T-helper 2 cell (primary cell): ENCODE measurements at places on chromosomes 1 and 21.

- DNase-seq = no peak
Observed at GRCh38 chr1:157201767-157202166, 63.6 kb upstream of the ETV3 start.

GRCh38 chr21:39083377-39084008, 99.8 kb downstream of the PSMG1 start:
- no peak for DNase-seq

DNA sequence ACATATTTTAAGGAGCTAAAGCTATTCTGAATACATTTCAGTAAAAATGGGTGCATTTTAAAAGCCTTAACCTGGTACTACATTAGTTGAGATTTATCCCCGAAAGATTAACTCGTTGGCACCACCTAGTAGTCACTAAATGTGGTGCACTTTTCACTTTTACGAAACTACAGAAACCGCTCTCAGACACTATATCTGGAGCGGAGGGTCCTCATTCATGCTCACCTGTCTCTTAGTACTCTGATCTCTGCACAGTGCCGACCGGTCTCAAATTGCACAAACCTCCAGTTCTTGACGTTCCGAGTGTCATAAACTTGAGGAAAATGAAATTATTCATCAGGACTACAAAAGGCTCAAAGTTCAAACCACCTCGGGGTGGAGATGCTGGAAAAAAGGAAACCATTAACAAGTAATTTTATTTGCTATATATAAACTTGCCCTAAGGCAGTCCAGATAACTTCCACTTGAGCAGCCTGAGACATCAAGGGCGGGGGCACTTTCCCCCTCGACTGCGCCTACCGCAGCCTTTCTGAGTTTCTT, 722 bp downstream of the LZIC start:
- DNase-seq = no peak

DNA sequence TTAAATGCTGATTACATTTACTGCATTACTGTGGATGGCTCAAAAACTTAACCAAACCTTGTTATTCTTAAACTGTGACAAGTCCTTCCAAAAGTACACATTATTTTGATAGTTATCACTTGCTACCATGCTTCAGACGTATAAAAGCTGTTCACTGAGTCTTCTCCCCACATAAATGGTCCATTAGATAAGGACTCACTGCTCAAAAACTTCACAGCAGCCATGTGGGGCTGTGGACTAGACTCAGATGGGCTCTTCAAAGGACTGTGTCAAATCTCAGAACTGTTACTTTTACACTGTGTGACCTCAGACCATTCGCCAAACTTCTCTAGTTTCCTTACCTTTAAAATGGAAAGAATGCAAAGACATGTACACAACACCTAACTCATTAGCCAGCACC, 11.6 kb downstream of the SCAF4 start:
- DNase-seq = no peak

- DNase-seq = peak; percentile 92
Observed at GRCh38 chr1:160623227-160623633, 23.6 kb downstream of the SLAMF1 start.

- DNase-seq = no peak
Observed at GRCh38 chr1:91894036-91894761, 8.2 kb upstream of the TGFBR3 start.

DNA sequence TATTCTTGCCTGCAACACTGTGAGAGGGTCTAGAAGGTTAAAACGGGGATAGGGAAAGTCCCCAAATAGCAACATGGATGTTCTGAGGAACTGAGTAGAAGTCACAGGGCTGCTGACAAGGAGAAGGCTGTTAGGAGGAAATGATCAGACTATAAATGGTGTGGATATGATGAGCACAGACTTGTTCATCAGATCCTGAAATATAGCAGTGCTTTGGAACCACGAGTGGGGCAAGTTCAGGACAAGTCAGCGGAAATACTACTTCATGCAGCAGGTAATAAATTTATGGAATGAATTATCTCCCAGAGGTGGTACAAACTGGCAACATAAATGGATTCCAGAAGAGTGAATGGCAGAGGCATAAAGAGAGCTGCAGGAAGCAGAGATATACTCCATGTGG, 3.2 kb upstream of the KIAA0040 start:
- DNase-seq = no peak

DNA sequence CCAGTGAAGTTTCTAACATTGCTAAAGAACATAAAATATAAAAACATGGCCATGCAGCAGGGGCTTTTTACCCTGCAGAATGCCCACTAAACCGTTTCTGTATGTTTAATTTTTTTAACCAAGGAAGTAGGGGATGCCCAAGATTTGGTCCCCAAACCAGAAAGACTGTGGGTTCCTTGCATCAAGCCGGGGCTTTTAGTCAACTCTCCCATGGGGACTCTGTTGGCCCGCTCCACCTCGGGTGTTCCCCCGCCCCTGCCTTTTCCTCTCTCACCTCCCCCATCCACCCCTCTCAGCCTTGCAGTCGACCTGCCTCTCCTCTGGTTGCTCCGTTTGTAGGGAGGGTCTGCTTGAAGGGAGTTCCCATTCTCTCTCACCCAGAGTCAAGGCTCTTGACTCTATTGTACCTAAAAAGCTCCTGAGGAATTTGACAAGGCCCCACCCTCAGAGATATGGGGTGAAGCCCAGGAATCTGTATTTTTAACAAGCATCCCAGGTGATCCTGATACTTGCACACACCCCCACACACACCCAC, 117.5 kb downstream of the TOMM20 start:
- peak; percentile 56 for DNase-seq

GRCh38 chr1:18411321-18411720, 69.4 kb upstream of the KLHDC7A start:
- DNase-seq = no peak

GRCh38 chr1:2391931-2392509, 379 bp downstream of the RER1 start:
- DNase-seq = no peak

DNA sequence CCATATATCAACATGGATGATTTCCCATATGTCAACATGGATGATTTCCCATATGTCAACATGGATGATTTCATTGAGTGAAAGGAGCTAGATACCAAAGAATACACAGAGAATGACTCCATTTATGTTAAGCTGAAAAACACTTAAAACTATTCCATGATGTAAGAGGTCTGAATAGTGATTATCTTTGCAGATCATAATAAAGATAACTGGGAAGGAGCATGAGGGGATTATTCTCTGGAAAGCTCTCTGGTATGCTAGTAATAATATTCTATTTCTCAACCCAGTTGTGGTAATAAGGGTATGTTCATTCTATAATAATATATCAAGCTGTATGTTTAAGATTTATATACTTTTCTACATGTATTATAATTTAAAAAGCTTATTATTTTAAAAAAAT, 14.1 kb downstream of the SYNJ1 start:
- DNase-seq = no peak

GRCh38 chr1:241591317-241591716, 48.9 kb downstream of the CHML start:
- DNase-seq = no peak

DNA sequence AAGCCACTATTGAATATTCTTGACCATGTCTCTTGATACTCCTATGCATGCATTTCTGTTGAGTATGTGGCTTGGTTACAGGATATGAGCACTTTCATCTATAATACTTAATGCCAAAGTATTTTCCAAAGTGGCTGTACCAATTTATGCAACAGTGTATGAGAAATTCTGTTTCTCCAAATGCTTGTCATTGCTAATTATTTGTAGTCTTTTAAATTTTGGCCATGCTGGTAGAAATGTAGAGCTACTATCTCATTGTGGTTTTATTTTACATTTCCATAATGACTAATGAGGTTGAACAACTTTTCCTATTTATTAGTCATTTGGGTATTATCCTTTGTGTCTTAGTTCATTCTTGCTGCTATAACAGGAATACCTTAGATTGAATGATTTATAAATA, 71.4 kb upstream of the TSPAN2 start:
- DNase-seq = no peak

DNA sequence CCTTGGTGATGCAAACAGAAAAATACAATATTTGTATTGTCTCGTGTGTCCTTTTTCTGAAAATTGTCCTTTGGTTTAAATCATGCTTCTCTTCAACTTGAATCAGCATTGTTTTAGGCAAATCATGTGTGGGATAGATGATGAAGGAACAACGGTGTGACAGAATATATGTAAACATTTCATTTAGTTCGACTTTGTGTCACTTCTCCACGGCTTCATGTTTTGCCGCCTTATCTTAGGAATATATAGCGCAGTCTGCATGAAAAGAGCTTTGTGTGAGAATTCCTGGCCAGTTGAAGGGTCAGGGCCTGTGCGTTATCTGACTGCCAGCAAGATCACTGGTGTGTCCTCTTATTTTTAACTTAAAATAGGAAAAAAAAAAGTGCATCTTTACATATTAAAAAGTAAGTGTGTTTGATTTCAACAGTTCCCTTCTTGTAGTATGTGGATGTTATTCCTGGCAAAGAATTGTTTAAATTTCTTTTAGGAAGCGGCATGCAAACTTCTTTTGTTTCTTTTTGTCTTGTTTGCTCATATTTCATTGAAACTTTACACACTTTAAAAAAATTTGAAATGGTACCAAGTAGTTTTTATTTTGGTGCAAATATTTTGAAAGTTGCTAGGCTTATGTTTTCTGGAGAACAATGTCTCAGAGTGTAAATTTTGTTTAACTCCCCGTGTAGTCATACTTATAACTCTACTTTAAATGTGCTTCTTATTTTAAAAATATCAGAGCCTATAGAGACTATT, 465.2 kb downstream of the USP25 start:
- no peak for DNase-seq

DNA sequence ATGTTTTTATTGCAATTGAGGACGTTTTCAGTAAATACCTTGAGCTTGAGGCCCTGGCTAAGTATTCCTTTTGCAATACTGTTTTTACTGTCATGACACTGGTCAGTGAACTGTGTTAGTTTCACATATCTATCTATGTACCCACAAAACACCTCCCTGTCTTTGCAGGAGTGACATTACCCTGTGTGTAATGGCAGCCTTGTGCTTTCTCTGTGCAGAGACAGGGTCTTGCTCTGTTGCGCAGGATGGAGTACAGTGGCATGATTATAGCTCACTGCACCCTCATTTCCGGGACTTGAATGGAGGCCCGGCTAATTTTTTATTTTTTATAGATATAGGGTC, 8.9 kb downstream of the YBX1 start:
- DNase-seq = no peak

DNA sequence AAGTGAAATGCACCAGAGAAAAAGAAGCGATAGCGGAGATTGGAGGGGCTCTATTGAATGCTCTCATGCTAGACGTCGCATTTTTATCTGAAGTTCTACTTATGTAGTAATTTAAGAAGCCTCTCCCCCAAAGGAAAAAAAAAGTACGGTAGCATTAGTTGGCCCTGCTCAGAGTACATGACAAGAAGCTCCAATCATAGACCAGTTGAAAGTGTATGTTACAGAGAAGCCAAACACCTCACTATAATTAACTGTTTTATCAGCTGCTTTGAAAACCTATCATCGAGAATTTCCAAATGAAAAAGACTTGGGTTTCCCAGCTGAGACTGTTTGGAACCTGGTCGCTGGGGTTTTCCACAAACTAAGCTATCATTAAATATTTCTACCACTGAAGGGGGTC, 19.6 kb upstream of the OVAAL start:
- DNase-seq = no peak

- DNase-seq = peak; percentile 99
Observed at GRCh38 chr1:156816561-156817328, at the start of gene SH2D2A. Gene SH2D2A, minus strand, starts transcription at chr1:156816848. Its CDS starts 140 bp downstream, at chr1:156816708.

- no peak for DNase-seq
Observed at GRCh38 chr1:76666499-76666898, 200.8 kb upstream of the ST6GALNAC5 start.

DNA sequence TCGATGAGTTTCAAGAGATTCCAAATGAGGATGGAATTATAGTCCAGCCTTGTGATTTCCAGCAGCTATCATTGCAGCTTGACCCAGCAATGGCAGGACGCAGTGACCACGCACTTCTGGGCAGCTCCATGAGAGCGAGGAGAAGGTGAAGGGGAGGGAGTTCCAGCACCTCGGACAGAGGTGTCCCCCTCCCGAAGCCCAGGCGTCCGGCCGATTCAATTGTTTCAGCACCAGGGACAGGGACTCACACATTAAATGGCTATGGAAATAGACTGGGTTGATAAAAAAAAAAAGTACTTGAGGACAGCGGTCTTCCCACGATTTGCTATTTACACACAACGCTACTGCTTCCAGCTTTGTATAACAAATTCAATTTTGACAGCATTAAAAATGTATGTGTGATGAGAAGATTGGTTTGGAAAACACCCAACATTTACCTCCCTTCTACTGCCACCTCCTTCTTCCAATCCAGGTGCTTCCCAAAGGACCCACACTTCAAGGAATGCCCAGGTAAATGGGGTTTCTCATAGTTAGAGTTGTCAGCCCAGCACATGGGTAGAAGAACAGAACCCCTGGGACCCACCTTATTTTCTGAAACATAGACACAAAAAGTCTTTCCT, 71.8 kb downstream of the DISP3 start:
- DNase-seq = no peak

DNA sequence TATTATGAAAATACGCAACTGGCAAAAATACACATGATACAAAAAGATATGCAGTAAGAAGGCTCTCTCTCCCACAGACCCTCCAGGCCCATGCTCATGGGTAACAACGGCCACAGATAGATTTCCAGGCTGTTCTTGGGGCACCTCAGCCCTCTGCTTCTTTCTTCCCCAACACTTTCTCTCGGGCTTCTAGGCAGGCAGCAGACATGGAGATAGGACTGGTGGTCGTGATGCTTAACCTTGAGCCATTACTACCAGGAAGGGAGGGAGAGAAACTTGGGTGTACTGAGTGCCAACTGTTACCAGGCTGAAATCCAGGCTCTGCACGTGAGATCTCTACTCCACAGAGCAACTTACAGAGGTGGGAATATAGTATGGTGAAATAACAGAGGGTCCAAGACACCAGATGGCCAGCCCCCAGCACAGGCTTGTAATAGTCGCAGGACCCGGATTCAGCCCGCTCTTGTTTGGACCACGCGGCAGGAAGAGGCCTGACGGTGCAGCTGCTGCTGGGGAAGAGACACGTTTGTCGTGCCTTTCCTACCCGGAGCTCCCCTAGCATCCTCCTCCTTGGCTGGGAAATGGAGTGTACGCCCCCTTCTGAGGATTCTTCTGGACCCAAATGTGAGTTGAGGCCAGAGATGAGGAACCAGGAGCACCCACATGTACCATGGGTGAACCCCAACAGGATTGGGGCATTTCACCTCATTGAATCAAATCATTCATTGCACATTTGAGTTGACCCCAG, 441.1 kb upstream of the VAMP3 start:
- no peak for DNase-seq

- no peak for DNase-seq
Observed at GRCh38 chr1:91057784-91058183, 35.9 kb upstream of the ZNF644 start.

- DNase-seq = no peak
Observed at GRCh38 chr1:10113501-10113900, 80.7 kb downstream of the UBE4B start.

- DNase-seq = no peak
Observed at GRCh38 chr1:19923137-19923952, at the start of gene PLA2G2E. Gene PLA2G2E, minus strand, starts transcription at chr1:19923617. Its CDS starts 58 bp downstream, at chr1:19923559.

DNA sequence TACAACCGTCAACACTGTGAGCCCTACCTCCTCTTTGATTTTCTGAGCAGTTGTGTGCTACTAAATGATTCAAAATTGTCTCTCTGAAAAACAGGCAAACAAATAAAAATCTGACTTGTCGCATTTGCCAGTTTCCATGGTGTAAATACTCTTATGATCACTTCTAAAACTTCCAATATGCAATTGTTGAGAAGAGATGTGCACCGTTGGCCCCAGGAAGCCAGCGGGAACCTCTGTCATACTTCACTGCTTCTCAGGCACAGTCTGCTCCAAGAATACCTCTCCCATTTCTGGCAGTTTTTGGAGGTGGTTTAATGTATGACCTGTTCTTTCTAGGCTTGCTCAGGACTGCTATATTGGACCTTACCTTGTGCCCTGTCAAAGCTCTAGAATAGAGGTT, 196.0 kb upstream of the NCAM2 start:
- no peak for DNase-seq
